CD4-positive, alpha-beta T cell treated with Interleukin-15 for 1 hour (primary cell): ENCODE measurements at places on chromosomes 4 and X.

GRCh38 chr4:4945829-4946228 is 73.4 kb downstream of the CYTL1 start:
- no peak for DNase-seq

- DNase-seq, result no peak
These were observed 292.0 kb downstream of the CCSER1 start for GRCh38 chr4:90419124-90419711.

GRCh38 chrX:33109858-33110257 is 101.5 kb downstream of the DMD start:
- no peak for DNase-seq

DNA sequence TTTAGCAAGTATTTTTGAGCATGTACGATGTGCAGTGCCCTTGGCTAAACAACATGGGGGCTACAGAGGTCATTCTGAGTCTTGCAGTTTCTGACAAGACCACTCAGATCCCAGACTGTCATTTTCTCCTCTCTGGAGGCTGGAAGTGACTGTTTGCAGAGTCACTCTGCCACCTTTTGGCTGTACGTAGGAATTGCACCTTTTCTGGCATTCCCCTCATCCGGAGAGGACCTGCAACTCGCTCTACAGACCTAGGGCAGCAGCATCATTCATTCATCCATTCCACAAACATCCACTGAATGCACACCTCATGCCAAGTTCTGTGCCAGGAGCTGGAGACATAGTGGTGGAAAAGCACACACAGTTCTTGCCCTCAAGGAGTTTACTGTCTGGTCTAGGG is 160.4 kb upstream of the GPR101 start:
- DNase-seq, result no peak

DNA sequence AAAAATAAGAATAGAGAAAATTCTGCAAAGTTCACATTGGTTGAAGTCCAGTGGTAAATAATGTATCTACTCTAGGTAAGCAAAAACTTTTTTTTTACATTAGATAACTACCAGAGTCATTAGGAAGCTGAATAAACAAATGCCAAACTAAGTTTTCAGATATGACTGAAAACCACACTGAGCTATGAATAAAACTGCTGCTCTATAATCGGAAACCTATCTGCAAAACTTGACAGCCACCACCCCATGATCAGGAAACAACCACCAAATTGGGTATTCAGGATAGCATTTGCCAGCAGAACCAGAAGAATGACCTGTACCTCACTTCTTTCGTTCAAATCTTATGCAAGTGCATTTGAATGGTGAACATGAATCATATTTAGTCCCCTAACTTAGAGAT is 173.0 kb upstream of the TET2 start:
- DNase-seq, result no peak

GRCh38 chr4:18185491-18185890 is 163.9 kb upstream of the LCORL start:
- DNase-seq, result no peak
